Aortic smooth muscle cell (primary cell): ENCODE measurements at places on chromosomes 5 and 9. TPM values are rescaled to one million over a fixed set of nuclear protein-coding genes. Genes with fewer than 3 reads are reported as not detected.

The AIF1L gene
- 0.75 and 0.92 TPM in 2 replicates for total RNA-seq

The TRMT10B gene
- total RNA-seq, result 3.3 and 4.6 TPM in 2 replicates

The TGFBI gene
- total RNA-seq, result 483 and 730 TPM in 2 replicates

The CTSV gene
- total RNA-seq, result 0.26 and 0.37 TPM in 2 replicates

The SHROOM1 gene
- 2.4 and 2.6 TPM in 2 replicates for total RNA-seq

The FGF18 gene
- under 0.01 and 0.12 TPM in 2 replicates for total RNA-seq

The RNF183 gene
- total RNA-seq, result not detected in 2 replicates

The GARIN3 gene
- not detected in 2 replicates for total RNA-seq

The SPINK13 gene
- total RNA-seq, result not detected in 2 replicates
